ENCODE measurements at places on chromosomes 6 and 20.

DNA sequence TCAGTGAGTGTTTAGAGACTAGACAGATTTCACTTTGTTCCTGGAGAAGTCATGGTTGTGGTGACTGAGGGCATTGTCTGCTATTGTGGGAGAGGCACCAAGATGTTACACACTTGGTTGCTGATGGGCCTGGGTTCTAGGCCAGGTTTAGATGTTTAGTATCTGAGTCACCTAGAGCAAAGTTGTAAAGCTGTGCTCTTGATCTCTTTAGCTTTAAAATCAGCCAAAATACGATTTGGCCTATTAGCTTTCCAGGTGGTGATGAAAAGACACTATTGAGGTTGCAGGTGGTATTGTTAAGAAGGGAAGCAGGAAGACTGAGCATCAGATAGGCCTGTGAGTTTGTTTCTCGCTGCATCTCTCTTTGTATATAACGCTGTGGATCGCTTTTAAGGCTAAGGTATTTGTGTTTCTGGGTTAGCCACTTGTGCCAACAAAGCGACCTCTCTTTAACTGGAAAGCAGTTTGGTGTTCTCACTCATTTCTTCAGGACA, 48.6 kb downstream of the FOXO3 start:
- H3K27ac ChIP-seq, result peak overlapping the region; percentile 58
- no peak for DNase-seq
- H3K4me3 ChIP-seq, result no peak overlapping the region
- peaks cover 80% of the 10 kb centered on the region for H3K4me1 ChIP-seq

DNA sequence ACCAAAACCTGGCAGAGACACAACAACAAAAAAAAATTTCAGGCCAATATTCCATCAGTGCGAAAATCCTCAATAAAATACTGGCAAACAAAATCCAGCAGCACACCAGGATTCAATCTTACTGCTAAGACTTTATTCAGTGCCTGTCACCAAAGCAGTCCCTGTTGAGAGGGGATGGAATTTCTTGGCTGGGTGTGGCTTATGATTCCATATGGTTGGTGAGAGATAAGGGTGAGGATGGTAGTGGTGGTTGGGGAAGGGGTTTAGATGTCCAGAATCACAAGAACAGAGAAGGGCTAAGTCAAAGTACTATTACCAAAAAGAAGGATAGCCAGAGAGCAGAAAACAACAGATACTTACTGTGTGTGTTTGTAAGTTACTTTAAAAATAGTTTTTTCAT, 152.8 kb upstream of the SLC35B3 start:
- H3K36me3 ChIP-seq, result no peaks in the 10 kb centered on the region
- no peaks in the 10 kb centered on the region for H3K27me3 ChIP-seq
- H3K4me3 ChIP-seq, result no peak overlapping the region
- no peaks in the 10 kb centered on the region for H3K4me1 ChIP-seq
- H3K27ac ChIP-seq, result no peak overlapping the region

DNA sequence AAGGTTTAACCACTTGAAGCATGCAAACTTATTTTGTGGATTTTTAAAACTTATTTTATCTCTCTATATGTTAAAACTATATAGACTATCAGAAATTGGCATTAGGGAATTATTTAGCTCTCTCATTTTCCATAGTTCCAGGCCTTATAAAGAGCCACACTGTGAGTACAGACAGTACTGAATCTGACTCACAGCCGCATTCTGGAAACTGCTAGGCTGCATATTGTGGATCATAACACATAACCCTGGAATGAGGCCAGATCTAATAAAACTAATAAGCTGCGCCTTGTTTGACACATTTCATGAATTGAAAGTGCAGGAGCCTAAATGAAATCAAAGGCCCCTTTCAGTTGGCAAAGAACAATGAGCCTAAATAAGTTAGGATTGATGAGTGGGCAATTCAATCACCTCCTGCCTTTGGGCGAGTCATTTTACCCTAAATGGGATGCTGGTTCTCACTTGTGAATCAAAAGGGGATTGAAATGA, 308.4 kb downstream of the PACRG start:
- no peak overlapping the region for H3K4me3 ChIP-seq
- no peaks in the 10 kb centered on the region for H3K27me3 ChIP-seq
- no peaks in the 10 kb centered on the region for H3K36me3 ChIP-seq
- H3K27ac ChIP-seq, result no peak overlapping the region
- H3K4me1 ChIP-seq, result no peaks in the 10 kb centered on the region
- no peak for DNase-seq

DNA sequence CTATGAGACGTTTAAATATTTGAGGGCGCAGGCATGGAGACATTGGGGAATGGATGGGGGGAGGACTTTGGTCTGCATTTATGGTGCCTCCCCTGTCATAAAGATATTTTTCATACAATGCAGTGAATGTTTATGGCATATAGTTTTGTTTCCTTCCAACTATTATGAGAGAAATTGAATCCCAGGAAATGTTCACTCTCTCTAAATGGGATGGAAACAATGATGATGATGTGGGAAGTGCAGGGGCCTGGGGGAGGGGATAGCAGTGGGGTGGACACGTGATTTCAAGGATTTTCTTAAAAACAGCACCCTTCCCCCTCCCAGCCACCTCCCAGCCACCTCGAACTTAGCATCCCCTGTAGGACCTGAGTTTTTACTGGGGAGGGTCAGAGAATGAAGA, 69.9 kb downstream of the TOX2 start:
- H3K4me3 ChIP-seq, result no peak overlapping the region
- peaks cover 1% of the 10 kb centered on the region for H3K27me3 ChIP-seq
- peaks cover 12% of the 10 kb centered on the region for H3K4me1 ChIP-seq
- no peak overlapping the region for H3K27ac ChIP-seq
- no peak for DNase-seq

- no peaks in the 10 kb centered on the region for H3K27me3 ChIP-seq
- no peak overlapping the region for H3K4me3 ChIP-seq
- DNase-seq, result no peak
- no peaks in the 10 kb centered on the region for H3K36me3 ChIP-seq
- no peak overlapping the region for H3K27ac ChIP-seq
Observed at GRCh38 chr6:106377061-106377540, 16.6 kb downstream of the CRYBG1 start.

GRCh38 chr6:106519460-106520394, 109.6 kb downstream of the RTN4IP1 start:
- H3K27me3 ChIP-seq, result no peaks in the 10 kb centered on the region
- no peak overlapping the region for H3K27ac ChIP-seq
- peaks cover 3% of the 10 kb centered on the region for H3K4me1 ChIP-seq
- no peaks in the 10 kb centered on the region for H3K36me3 ChIP-seq
- DNase-seq, result peak; percentile 80

DNA sequence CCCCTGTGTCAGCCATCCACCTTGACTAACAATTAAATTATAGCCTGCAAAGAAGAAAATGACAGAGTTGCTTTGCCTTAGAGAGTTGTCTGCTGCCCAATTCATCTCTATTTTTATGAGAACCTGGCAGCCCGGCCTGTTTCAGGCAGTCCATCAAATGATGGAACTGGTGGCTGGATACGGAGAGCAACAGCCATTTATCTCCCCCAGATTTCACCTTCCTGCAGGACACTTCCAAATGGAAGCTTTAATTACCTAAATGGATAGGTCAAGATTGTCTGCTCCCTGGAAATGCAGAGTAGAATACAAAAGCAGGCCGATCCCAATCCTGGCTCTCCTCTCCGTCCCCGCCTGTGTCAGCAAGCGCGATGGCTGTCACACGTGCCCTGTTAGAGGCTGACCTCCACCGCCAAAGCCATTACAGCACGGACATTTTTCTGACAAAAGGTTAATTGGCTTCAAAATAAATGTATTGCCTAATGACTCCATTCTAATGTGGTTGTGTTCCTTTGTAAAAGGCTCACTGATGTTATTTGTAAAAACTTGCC, 86.7 kb downstream of the PACRG start:
- no peak for DNase-seq
- no peaks in the 10 kb centered on the region for H3K36me3 ChIP-seq
- no peaks in the 10 kb centered on the region for H3K27me3 ChIP-seq
- H3K4me1 ChIP-seq, result no peaks in the 10 kb centered on the region

DNA sequence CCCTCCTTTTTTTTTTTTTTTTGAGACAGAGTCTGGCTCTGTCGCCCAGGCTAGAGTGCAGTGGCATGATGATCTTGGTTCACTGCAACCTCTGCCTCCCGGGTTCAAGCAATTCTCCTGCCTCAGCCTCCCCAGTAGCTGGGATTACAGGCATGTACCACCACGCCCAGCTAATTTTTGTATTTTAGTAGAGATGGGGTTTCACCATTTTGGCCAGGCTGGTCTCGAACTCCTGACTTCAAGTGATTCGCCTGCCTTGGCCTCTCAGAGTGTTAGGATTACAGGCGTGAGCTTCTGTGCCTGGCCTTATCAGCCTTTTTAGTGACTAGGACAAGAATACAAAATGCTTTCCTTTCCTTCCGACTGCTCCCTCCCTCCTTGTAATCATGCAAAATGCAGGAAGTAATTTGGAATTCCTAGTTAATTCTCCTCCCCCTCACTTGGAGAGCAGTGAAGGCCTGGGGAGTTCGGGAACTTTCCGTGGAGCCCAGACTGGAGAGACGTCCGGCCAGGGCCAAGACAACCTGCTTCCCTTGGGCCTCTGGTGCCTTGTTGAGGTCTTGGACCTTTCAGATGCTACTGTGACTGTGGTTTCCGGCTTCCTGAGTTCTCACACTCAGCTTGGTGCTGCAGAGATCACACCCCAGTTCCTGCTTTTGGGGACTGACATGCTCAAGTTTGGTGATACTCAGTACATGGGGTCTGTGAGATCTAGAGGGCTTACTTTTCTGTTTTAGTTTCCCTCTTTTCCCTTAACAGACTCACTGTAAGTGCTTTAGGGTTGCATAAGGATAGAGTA, 3.9 kb upstream of the PHF20 start:
- peaks cover 16% of the 10 kb centered on the region for H3K4me1 ChIP-seq
- DNase-seq, result peak; percentile 77
- H3K4me3 ChIP-seq, result no peak overlapping the region
- no peaks in the 10 kb centered on the region for H3K27me3 ChIP-seq

- H3K4me1 ChIP-seq, result peaks cover 13% of the 10 kb centered on the region
- H3K4me3 ChIP-seq, result peak overlapping the region; percentile 67
- no peaks in the 10 kb centered on the region for H3K27me3 ChIP-seq
- no peak for DNase-seq
Observed at GRCh38 chr6:80105972-80106417, 476 bp upstream of the BCKDHB start.

DNA sequence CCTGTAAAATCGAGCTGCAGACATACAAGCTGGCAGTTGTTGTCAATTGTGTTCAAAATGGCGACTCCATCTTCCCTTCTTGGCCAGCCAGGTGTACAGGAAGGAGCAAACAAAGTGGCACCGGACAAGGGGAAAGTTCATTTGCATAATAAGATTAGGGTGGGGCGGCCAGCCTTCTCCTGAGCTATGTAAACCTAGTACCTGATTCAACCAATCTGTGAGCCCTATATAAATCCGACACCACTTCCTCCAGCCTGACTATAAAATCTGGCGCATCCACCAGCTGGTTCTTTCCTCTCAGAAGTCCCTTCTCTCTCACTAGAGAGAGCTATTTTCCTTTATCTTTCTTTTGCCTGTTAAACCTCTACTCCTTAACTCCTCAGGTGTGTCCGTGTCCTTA, 8.1 kb upstream of the HBS1L start:
- H3K27me3 ChIP-seq, result no peaks in the 10 kb centered on the region
- DNase-seq, result no peak
- no peak overlapping the region for H3K27ac ChIP-seq
- no peak overlapping the region for H3K4me3 ChIP-seq

GRCh38 chr20:12270863-12271262, 353.2 kb downstream of the BTBD3 start:
- H3K27ac ChIP-seq, result no peak overlapping the region
- no peak overlapping the region for H3K4me3 ChIP-seq
- no peak for DNase-seq
- no peaks in the 10 kb centered on the region for H3K4me1 ChIP-seq

- no peak for DNase-seq
- H3K4me1 ChIP-seq, result no peaks in the 10 kb centered on the region
- H3K27me3 ChIP-seq, result no peaks in the 10 kb centered on the region
- no peak overlapping the region for H3K27ac ChIP-seq
- H3K36me3 ChIP-seq, result no peaks in the 10 kb centered on the region
Observed at GRCh38 chr6:78770765-78771164, 96.6 kb upstream of the IRAK1BP1 start.

- H3K4me3 ChIP-seq, result no peak overlapping the region
- DNase-seq, result no peak
- H3K27me3 ChIP-seq, result no peaks in the 10 kb centered on the region
- no peak overlapping the region for H3K27ac ChIP-seq
Observed at GRCh38 chr6:11912420-11912819, 99.7 kb upstream of the HIVEP1 start.

DNA sequence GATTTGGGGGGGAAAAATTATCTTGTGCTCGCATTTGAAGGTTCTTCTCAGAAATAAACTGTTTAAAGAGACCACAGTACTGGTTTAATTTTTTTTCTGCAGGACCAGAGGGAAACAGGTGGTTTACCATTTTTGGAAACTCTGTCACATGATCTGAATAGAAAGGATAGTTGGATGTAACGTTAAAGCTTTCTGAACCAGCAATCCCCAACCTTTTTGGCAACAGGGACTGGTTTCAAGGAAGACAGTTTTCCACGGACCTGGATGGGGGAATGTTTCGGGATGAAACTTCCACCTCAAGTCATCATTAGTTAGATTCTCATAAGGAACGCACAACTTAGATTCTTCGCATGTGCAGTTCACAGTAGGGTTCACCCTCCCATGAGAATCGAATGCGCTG, 50.4 kb downstream of the MCM8 start:
- H3K4me3 ChIP-seq, result no peak overlapping the region
- no peaks in the 10 kb centered on the region for H3K36me3 ChIP-seq
- no peak overlapping the region for H3K27ac ChIP-seq
- peaks cover 9% of the 10 kb centered on the region for H3K4me1 ChIP-seq

- no peaks in the 10 kb centered on the region for H3K27me3 ChIP-seq
- no peaks in the 10 kb centered on the region for H3K36me3 ChIP-seq
Observed at GRCh38 chr6:111872401-111873177, 663 bp downstream of the FYN start.

GRCh38 chr6:148674306-148674705, 72.5 kb upstream of the UST start:
- H3K36me3 ChIP-seq, result no peaks in the 10 kb centered on the region
- no peak for DNase-seq
- no peak overlapping the region for H3K4me3 ChIP-seq
- H3K27me3 ChIP-seq, result no peaks in the 10 kb centered on the region
- H3K27ac ChIP-seq, result no peak overlapping the region

GRCh38 chr6:56914798-56915658, 39.9 kb upstream of the BEND6 start:
- no peak overlapping the region for H3K27ac ChIP-seq
- DNase-seq, result peak; percentile 48
- peaks cover 4% of the 10 kb centered on the region for H3K4me1 ChIP-seq
- H3K36me3 ChIP-seq, result no peaks in the 10 kb centered on the region

All from heart left ventricle (tissue), 16 donors.